ELR (cell line): ENCODE measurements at places on chromosomes 6 and 20.

- DNase-seq = no peak
Observed at GRCh38 chr6:107871016-107871415, 46.9 kb upstream of the SCML4 start.

DNA sequence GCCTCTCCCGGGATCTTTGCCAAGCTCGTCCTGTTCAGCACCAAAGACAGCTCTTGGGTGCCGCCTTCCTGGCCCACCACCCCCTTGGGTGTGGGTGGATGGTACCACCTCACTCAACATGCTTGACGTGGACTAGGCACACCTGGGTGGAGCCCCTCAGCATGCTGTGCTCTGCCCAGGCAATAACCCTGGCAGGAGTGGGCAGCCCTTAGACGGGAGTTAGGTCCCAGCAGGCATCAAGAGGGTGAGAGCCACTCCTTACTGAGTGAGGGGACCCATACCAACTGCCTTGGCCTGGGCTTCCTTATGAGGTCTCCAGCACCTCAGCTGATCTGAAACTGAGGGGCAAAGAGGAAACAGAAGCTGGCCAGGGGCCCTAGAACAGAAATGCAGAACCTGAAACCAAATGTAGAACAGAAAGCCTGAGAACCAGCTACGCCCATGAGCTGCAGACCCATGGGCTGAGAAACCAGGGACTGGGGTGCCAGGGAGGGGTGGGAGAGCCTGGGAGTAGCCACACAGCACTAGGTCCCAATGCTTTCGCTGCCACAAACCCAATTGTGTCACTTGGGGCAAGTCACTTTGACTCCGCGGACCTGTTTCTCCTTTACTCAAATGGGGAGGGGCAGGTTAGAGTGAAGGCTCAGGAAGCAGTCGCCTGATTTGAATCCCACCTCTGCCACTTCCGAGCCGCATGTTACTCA lies 2.0 kb downstream of the FGD2 start:
- no peak for DNase-seq

- peak; percentile 48 for DNase-seq
Observed at GRCh38 chr6:111874025-111874415, 768 bp upstream of the FYN start.

DNA sequence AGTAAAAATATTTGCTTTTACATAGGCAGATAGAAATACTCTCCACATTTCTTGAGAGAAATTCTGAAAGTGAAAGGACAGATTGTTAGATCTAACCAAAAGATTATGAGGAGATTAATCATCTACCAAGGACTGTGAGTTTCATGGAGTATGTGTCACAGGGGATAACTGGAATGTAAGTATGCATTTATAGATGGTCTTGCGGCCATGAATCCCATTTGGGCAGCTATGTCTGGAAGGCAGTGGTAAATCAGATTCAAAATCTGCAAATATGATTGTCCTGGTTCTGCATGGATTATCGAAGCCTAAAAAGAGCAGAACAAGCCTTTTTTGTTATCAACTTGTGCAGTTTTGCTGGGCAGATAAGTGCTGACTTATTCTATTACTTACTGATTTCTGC lies 293.8 kb downstream of the RFPL4B start:
- DNase-seq = peak; percentile 92

GRCh38 chr20:41063442-41063841 lies 34.8 kb downstream of the TOP1 start:
- no peak for DNase-seq

GRCh38 chr6:119986934-119987549 lies 637.5 kb upstream of the MAN1A1 start:
- DNase-seq = peak; percentile 1
